ENCODE measurements at places on chromosomes 11 and 22.
A peak's percentile ranks its signal among the peaks of the same experiment; 100 is the strongest.

- no peak for DNase-seq
Observed at GRCh38 chr22:44145544-44145943, 35.2 kb upstream of the PARVG start.

DNA sequence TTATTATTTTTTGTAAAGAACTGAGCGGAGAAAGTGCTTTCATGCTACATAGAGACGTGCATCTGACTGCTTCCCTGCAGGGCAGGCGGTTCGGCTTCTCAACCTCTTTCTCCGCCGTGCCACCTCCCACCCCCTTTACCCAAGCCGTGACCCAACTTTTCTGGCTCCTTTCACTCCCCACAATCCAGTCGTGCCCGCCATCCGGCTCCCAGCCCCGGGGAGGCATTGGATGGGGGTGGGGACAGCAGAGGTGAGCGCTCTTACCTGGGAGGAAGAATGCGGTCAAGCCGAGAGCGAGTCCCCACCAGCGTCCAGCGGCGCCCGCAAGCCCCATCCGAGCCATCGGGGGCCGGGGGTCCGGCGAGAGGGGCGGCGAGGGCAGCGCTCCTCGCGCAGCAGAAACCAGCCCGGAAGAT, 781 bp downstream of the NECTIN1 start:
- no peak for DNase-seq

GRCh38 chr11:3095712-3096361, 38.6 kb upstream of the CARS1 start:
- DNase-seq = no peak

DNA sequence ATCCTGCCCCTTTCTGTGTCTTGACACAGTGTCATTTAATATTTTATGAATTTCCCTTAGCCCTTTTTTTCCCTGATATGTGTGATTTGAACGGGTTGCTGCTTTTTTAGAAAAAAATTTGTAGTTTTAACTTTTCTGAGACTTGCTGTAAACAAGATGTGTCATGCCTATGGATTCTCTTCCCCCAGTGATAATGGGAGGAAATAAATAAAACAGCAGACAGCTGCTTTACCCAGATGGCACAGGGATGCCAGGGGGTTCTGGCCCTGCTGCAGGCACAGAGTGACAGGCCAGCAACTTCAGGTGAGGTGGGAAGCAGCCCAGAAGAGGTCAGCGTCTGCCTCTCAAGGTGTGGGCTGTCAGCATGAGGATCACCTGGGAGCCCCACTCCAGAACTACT, 266.9 kb downstream of the KIRREL3 start:
- no peak for DNase-seq

DNA sequence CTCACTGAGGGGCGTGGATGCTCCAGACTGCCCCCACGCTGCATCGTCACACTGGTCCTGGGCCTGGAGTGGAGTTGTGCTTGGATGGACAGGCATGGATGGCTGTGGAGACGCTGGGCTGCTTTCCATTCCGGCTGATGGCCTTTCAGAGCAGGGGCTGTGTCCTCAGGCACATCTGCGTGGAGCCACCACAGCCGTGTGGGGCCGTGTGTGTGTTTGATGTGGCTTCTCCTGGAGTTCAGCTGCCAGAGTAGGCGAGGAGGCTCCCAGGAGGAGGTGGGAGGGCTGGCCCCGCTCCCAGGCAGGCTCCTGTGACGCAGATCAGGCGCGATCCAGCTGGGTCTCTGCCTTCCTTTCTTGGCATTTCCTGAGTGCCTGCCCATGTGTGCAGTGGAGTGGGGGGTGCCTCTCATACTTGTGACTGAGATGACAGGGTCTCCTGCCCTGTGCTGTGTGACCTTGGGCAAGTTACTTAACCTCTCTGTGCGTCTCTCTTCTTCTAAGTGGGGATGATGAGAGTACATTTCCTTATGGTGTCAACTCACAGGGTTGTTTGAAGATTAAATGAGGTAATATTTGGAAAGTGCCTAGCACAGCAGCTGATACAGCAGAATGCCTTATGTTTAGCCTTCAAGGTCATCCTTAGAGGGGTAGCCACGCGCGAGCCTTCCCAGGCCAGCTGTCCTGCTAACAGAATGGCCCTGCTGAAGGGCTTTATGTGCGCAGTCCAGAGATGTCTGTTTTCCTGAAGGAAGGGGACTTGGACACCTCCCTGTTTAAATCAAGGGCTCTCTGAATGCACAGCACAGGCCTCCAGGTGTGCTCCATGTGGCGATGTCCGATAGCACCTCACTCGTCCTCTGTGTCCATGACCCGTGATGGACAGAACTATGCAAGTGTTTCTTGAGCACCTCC, 33.5 kb downstream of the GLB1L2 start:
- no peak for DNase-seq

DNA sequence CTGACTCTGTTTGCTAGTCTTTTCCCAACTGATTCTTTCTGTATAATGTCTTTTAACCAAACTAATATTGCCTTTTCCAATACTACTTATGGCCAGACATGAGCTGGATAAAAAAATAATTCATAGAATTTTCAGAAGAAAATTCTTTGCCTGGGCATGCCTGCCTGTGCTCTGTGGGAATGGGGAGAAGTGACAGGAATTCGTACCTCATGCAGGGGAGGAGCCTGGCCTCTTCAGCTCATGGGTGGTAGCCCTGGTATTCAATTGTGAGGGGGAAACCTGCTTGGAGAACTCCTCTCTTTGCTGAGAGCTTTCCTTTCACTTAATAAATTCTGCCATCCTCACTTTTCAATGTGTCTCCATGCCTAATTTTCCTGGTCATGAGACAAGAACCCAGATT, 928.8 kb downstream of the FAM181B start:
- DNase-seq = no peak

DNA sequence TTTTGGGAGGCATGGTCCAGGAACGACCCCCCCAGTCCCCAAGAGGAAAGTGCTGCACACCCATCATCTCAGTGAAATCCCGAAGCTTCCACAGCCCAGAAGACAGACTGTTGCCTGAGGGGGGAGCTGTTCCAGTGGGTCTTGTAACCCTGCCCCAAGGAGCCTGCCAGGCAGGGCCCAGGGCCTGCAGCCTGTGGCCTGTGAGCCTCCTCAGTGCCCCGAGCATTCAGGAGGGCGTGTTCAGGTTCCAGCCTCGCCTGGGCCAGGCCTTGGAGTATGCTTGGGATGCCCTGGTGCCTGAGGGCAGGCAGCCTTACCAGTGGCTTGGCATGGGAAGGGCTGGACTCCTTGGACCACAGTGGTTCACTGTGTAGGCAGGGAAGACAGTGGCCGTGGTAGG, 18.0 kb upstream of the CABP2 start:
- no peak for DNase-seq

DNA sequence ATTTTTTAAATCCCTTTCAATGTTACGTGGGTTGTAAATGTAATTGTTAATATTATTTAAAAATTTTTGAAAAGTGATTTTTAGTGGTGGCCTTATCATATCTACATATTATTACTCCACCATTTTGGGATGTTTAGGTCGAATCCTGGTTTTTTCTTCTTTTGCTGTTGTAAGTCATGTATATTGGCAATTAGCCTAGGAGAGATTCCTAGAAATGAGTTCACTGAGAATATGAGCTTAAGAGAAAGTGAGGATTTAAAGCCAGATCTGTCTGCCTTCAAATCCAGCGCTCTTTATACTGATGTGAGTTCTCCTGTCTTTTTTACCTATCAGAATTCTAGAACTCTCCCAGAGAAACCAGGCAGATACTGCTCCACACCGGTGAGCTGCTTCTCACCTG, 56.1 kb downstream of the PTPRJ start:
- no peak for DNase-seq

GRCh38 chr11:118883368-118884071, at the start of gene CXCR5:
Gene CXCR5 (plus strand): TSS chr11:118883892. CDS start chr11:118883942, 50 bp downstream.
- DNase-seq = no peak

DNA sequence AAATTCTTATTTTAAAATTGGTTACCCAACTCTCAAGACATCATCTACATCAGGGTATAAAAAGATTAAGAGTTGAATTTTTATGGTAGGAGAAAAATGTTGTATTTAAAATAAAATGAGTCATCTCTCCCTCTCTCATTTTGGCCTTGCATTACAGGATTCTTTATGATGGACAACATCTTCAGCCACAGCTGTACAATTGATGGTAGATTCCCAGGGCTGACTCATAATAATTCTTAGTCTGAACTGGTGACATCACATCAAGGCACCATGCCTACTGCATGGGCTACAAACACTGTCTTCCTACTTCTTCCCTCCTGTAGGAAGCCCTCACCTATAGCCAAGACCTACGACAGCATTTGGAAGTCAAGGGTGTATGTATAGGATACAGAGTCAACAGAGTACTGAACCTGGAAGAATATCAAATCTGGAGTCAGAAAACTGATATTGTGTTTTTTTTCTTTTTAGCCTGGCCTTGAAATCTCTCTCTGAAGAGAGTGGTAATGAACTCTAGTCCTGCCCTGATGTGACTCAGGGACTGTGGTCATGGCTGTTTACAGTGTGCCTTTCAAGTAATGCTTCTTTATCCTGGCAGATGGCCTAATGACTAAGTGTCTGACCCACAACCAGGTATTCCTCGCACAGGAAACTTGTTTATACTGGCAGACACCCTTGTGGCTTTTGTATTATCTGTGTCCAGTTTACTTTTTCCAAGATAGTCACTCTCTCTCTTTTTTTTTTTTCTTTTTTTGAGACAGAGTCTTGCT, 32.5 kb downstream of the MRGPRX2 start:
- no peak for DNase-seq

DNA sequence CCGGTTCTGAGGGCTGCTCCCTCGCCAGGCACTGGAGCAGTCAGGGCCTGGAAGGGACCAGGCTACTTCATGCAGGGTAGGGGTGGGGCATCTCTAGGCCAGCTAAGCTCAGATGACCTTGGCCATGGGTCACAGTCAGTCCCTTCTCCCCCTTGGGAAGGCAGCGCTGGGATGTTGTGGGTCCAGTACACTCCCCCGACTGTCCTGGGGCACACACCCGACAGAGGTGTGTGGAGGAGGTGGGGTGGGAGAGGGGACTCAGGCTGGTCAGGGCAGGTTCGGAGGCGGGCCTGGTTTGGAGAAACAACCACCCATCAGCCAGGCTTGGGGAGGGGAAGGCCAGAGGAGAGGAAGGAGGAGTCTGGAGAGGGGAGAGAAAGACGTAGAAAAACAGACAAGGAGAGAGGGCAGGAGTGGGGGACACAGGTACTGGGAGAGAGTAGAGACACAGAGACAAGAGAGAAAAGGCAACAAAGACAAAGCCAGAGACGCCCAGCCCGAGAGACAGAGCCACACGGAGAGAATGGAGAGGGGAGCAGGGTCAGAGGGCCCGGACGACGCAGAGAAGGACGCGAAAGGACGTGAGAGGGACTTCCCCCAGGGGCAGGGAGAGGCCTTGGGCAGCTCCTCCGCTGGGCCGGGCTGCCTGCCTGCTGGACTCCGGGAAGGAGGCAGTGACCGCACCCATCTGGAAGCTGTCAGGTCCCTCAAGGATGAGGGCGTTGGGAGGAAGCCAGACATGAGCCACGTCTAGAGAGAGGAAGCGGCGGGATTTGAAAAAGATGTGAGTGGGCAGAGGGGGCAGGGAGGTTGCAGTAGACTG, 30.6 kb upstream of the TSKU start:
- no peak for DNase-seq

- no peak for DNase-seq
Observed at GRCh38 chr11:69461272-69461962, 20.0 kb upstream of the LINC01488 start.

DNA sequence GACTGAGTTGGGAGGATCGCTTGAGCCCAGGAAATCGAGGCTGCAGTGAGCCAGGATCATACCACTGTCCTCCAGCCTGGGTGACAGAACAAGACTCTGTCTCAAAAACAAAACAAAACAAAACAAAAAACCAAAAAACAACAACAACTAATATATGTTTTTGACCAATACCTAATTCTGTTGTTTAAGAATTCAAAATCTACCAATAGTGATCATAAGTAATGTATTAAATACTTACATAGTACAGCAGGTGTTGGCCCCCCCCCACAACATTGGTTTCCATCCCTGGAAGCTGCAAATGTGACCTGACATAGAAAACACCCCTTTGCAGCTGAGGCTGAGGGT, 74.7 kb downstream of the KCNQ1 start:
- DNase-seq = no peak

DNA sequence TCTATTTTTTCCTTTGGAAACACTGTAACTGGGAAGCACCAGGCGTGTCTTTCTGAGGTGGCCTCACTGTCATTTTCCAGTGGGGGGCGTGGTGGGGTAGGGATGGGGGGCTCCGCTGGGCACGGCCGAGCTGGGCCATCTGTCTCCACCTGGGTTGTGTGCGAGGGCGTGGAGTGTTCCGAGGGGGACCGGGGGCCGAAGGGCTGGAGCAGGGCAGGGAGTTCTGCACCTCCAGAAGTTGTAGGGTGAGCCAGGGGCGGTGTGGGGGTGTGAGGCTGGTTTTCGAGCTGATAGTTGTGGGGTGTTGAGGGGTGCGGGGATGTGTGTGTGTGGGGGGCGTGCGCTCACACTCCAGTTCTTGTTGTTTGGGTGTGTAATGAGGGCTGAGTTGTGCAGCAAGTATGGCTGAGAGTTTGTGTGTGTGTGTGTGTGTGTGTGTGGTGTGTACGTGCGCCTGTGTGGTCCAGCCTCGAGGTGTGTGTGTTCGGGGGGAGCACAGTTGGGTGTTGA, 10.8 kb downstream of the YPEL4 start:
- no peak for DNase-seq

- no peak for DNase-seq
Observed at GRCh38 chr11:122784325-122784955, 53.9 kb upstream of the CRTAM start.

GRCh38 chr22:17242641-17243040, 23.4 kb upstream of the ADA2 start:
- DNase-seq = no peak

DNA sequence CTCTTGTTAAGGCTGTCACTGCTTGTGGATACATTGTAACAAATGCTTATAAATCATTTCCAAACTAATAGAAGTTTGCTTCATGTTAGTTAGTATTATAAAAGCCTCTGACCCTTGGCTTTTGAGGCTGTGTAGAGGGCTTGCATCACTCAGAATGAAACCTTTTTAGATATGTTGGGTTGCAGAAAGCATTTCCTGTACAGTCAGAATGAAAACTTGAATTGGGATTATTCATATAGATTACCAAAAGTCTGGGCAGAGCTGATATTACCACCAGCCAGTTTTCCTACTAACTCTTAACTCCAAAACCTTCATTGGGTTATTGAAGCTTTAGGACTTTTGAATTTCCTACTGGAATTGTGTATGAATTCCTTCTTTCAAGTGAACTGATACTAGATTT, 12.0 kb downstream of the KMT2A start:
- DNase-seq = peak; percentile 53

- DNase-seq = no peak
Observed at GRCh38 chr22:48489551-48490499, 1337.8 kb downstream of the BRD1 start.

Data from GM12864 (cell line).